ENCODE measurements at places on chromosomes 7 and 10. TPM values are rescaled to one million over a fixed set of nuclear protein-coding genes. Genes with fewer than 3 reads are reported as not detected.

ADAM22 gene
- 0.37 TPM for total RNA-seq

SFTPA1 gene
- total RNA-seq, result not detected

LAMB1 gene
- total RNA-seq, result 562 TPM

HACD1 gene
- total RNA-seq, result 24.7 TPM

ITGB8 gene
- total RNA-seq, result 47.1 TPM

DRGX gene
- total RNA-seq, result not detected

CAMK1D gene
- 6.3 TPM for total RNA-seq

WIPF3 gene
- total RNA-seq, result under 0.01 TPM

ACBD7 gene
- 0.43 TPM for total RNA-seq

CALCR gene
- not detected for total RNA-seq

AZGP1 gene
- 0.09 TPM for total RNA-seq

WNT16 gene
- total RNA-seq, result 0.14 TPM

FFAR4 gene
- not detected for total RNA-seq

TCF7L2 gene
- total RNA-seq, result 4.8 TPM

TBXAS1 gene
- total RNA-seq, result 0.92 TPM

DLX5 gene
- not detected for total RNA-seq

HOXA1 gene
- 1.00 TPM for total RNA-seq

OTUD1 gene
- 4.3 TPM for total RNA-seq

GALNT17 gene
- not detected for total RNA-seq

CPA2 gene
- not detected for total RNA-seq

VAX1 gene
- total RNA-seq, result not detected

CHRM2 gene
- total RNA-seq, result 44.5 TPM

ABCC2 gene
- 1.6 TPM for total RNA-seq

PCDH15 gene
- under 0.01 TPM for total RNA-seq

SFRP5 gene
- not detected for total RNA-seq

CTTNBP2 gene
- total RNA-seq, result 0.28 TPM

SH3PXD2A gene
- total RNA-seq, result 14.8 TPM

GLRX3 gene
- total RNA-seq, result 51.6 TPM

VENTX gene
- not detected for total RNA-seq

SPDYE8 gene
- total RNA-seq, result not detected

HTR5A gene
- total RNA-seq, result not detected

NKX6-2 gene
- not detected for total RNA-seq

KAZALD1 gene
- total RNA-seq, result 18.2 TPM

ZNF735 gene
- not detected for total RNA-seq

SPDYE17 gene
- not detected for total RNA-seq

EN2 gene
- total RNA-seq, result under 0.01 TPM

TNKS2 gene
- 46.4 TPM for total RNA-seq

MMP21 gene
- total RNA-seq, result under 0.01 TPM

MLLT10 gene
- total RNA-seq, result 44.0 TPM

ANKRD61 gene
- total RNA-seq, result not detected

FAM131B gene
- total RNA-seq, result 1.00 TPM

BBIP1 gene
- total RNA-seq, result 28.9 TPM

HABP2 gene
- not detected for total RNA-seq
